ENCODE measurements at places on chromosomes 3 and 15. TPM values are rescaled to one million over a fixed set of nuclear protein-coding genes. Genes with fewer than 3 reads are reported as not detected.

The PARP6 gene
- 30.5 TPM for total RNA-seq

The CIB2 gene
- 18.2 TPM for total RNA-seq

The GOLGA8N gene
- 4.3 TPM for total RNA-seq

The PLSCR2 gene
- not detected for total RNA-seq

The NPAP1 gene
- not detected for total RNA-seq

The CSTA gene
- 0.96 TPM for total RNA-seq

The TMEM108 gene
- 0.44 TPM for total RNA-seq

Data from heart left ventricle (tissue), 16 donors.